ENCODE measurements at places on chromosomes 1 and 21.

GRCh38 chr1:8866792-8867415, 11.6 kb downstream of the ENO1 start:
- no peak for DNase-seq

GRCh38 chr1:112778137-112778536, 63.0 kb upstream of the PPM1J start:
- DNase-seq, result no peak

GRCh38 chr1:60662486-60663044, 419.8 kb upstream of the NFIA start:
- DNase-seq, result no peak

- no peak for DNase-seq
Measured at GRCh38 chr1:218617986-218618385, 272.9 kb downstream of the TGFB2 start.
